Endothelial cell of umbilical vein (primary cell): ENCODE measurements at places on chromosomes 3 and 15. TPM values are rescaled to one million over a fixed set of nuclear protein-coding genes. Genes with fewer than 3 reads are reported as not detected.

The PARP16 gene
- total RNA-seq = 6.0 and 6.3 TPM in 2 replicates

The MBNL1 gene
- 362 and 385 TPM in 2 replicates for total RNA-seq

The ZBED2 gene
- total RNA-seq = not detected in 2 replicates

The ADAMTS17 gene
- total RNA-seq = not detected in 2 replicates

The MYZAP gene
- 6.1 and 8.1 TPM in 2 replicates for total RNA-seq

The FAM227B gene
- 1.5 and 1.8 TPM in 2 replicates for total RNA-seq

The CCR4 gene
- total RNA-seq = not detected in 2 replicates

The PLA2G4D gene
- not detected in 2 replicates for total RNA-seq

The SATB1 gene
- total RNA-seq = 6.2 and 6.7 TPM in 2 replicates

The MTMR10 gene
- total RNA-seq = 65.5 and 88.5 TPM in 2 replicates

The C2CD4B gene
- 28.4 and 31.7 TPM in 2 replicates for total RNA-seq

The UBE2Q2 gene
- total RNA-seq = 28.5 and 32.8 TPM in 2 replicates

The STARD9 gene
- 17.2 and 17.5 TPM in 2 replicates for total RNA-seq

The PPCDC gene
- total RNA-seq = 14.5 and 16.8 TPM in 2 replicates

The ERC2 gene
- 15.5 and 17.8 TPM in 2 replicates for total RNA-seq

The PLSCR5 gene
- not detected in 2 replicates for total RNA-seq

The B3GNT5 gene
- 25.6 and 29.4 TPM in 2 replicates for total RNA-seq

The NPTN gene
- total RNA-seq = 71.5 and 77.4 TPM in 2 replicates

The MNS1 gene
- 2.3 and 2.6 TPM in 2 replicates for total RNA-seq

The CCR9 gene
- not detected in 2 replicates for total RNA-seq

The GLDN gene
- not detected in 2 replicates for total RNA-seq

The CASR gene
- not detected in 2 replicates for total RNA-seq

The ADAMTSL3 gene
- not detected in 2 replicates for total RNA-seq

The CCDC39 gene
- not detected in 2 replicates for total RNA-seq

The GOLGA8J gene
- total RNA-seq = 0.35 TPM in 1 of 2 replicates, not detected in the other
